ENCODE measurements at places on chromosomes 1 and 21.
A peak's percentile ranks its signal among the peaks of the same experiment; 100 is the strongest.

GRCh38 chr1:31701091-31701736 is 2.6 kb downstream of the COL16A1 start:
- no peak overlapping the region for H3K4me3 ChIP-seq
- no peaks in the 10 kb centered on the region for H3K36me3 ChIP-seq
- H3K4me1 ChIP-seq = peaks cover 12% of the 10 kb centered on the region
- peaks cover 30% of the 10 kb centered on the region for H3K27me3 ChIP-seq
- peak overlapping the region; percentile 69 for H3K27ac ChIP-seq

GRCh38 chr1:185492089-185492825 is 175.2 kb upstream of the IVNS1ABP start:
- H3K27ac ChIP-seq = no peak overlapping the region
- DNase-seq = no peak
- H3K36me3 ChIP-seq = no peaks in the 10 kb centered on the region
- H3K4me3 ChIP-seq = no peak overlapping the region
- H3K4me1 ChIP-seq = peaks cover 39% of the 10 kb centered on the region
- H3K27me3 ChIP-seq = peaks cover 4% of the 10 kb centered on the region

DNA sequence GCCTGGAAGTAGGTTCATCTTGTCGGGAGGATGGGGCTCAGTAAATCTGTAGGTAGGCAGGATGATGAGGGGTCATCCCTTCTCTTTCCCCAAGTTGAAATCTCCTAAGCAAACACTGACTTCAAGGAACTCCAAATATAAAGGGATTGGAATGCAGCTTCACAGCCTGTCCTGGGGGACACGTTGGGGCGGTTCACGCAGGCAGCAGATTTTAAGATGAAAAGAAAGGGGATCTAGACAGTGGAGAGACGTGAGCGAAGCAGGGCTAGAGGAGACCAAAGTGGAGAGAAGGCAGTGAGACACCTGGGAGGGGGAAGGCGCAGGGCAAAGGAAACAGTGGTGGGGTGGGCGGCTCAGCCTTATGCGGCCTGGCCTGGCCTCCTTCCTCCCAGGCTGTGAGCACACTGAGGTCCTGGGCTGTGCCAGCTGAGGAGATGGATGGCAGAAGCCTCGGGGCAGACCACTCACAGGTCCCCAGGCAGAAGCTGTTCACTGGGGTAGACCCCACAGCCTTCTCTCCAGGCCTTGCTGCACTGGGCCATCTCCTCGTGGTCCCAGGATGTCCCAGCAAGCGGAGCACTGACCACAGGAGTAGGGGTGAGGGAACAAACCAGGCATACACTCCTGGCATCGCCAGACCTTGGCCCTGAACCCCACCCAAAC is 51.7 kb downstream of the TOR1AIP2 start:
- H3K27ac ChIP-seq = no peak overlapping the region
- no peak for DNase-seq

DNA sequence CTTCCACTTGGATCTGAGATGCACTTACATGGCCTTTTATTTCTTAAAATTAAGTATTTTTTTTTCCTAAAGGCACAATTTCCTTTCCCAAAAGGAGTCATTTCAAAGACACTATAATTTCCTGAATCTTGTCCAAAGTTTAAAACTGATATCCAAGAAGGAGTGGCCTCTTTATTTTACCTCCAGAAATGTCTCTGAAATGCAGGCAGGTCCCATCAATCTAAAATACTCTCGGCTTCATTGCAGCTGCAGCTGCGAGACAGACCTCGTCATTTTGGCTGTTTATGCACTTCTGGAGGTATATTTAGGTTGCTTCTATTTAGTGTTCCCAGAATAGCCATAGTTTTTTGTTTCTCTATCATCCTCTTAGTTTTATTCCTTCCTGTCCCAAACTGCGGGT is 172.7 kb upstream of the COA6 start:
- H3K4me3 ChIP-seq = no peak overlapping the region
- no peak overlapping the region for H3K27ac ChIP-seq
- peaks cover 18% of the 10 kb centered on the region for H3K4me1 ChIP-seq
- no peaks in the 10 kb centered on the region for H3K36me3 ChIP-seq
- DNase-seq = no peak

- no peak overlapping the region for H3K4me3 ChIP-seq
- peaks cover under 1% of the 10 kb centered on the region for H3K27me3 ChIP-seq
- H3K4me1 ChIP-seq = peaks cover 13% of the 10 kb centered on the region
- H3K36me3 ChIP-seq = no peaks in the 10 kb centered on the region
- peak overlapping the region; percentile 83 for H3K27ac ChIP-seq
- DNase-seq = no peak
Measured at GRCh38 chr1:180577361-180577760, 18.6 kb downstream of the OVAAL start.

Data from neural crest cell (in vitro differentiated cells).